Stimulated activated CD8-positive, alpha-beta memory T cell treated with anti-CD3 and anti-CD28 coated beads, Interleukin-7, amount 100 ng/mL, for 24 hours (primary cell): ENCODE measurements at places on chromosomes 12 and 14.

- no peak for DNase-seq
Measured at GRCh38 chr12:48861111-48861510, 4.6 kb downstream of the RND1 start.

- DNase-seq, result no peak
Measured at GRCh38 chr12:6569786-6570185, 1.7 kb upstream of the NOP2 start.

GRCh38 chr12:103944964-103945363, 14.8 kb downstream of the HSP90B1 start:
- no peak for DNase-seq

DNA sequence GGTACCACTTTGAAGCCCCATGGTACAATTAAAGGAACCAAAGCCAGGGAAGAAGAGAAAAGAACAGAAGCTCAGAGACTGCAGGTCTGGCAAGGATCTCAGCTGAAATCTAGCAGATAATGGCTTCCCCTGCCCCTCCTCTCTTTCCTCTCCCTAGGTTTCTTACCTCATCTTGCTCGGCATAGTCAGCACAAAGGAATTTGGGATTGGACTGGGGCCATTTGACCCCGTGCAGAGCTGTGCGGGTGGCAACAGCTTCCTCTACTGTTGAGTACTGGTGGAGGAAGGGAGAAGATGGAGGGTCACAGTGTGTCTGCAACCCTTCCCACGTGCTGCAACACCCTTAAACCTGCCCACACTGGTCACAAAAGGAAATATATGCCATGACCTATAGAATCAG, 4.7 kb upstream of the CDH24 start:
- no peak for DNase-seq

GRCh38 chr14:57869617-57870016, 3.7 kb upstream of the SLC35F4 start:
- no peak for DNase-seq

DNA sequence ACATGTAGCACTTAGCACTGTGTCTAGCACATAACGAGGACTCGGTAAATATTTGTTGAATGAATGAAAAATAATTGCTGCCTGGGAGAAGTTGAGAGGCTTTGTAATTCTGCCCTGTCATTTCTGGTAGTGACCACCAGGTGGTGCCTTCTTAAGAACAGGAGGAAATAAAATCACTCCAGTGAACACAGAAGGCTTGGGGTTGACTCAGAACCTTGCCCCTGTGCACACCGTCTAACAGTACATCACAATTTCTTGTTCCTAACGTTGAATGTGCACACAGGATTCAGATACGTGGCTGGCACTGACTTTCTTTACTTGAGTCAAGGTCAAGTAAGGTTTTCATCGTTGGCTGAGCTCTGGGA, 91.8 kb downstream of the RGS6 start:
- peak; percentile 16 for DNase-seq
